ENCODE measurements at places on chromosomes 2 and 18.
A peak's percentile ranks its signal among the peaks of the same experiment; 100 is the strongest.

- DNase-seq: no peak
Measured at GRCh38 chr2:120531863-120532600, 186.1 kb downstream of the INHBB start.

GRCh38 chr2:100944617-100945432, 57.3 kb upstream of the RPL31 start:
- DNase-seq: no peak

DNA sequence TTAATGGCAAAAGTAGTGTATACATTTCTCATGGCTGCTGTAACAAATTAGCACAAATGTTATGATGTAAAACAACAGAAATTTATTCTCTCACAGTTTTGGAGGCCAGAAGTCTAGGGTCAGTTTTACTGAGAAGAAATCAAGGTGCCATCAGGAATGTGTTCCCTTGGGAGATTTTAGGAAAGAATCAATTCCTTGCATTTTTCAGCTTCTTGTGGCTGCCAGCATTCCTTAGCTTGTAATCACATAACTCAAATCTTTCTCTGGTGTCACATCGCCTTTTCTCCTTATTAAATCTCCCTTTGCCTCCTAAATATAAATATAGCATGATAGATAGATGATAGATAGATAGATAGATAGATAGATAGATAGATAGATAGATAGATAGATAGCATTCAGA, 307.0 kb upstream of the REG3G start:
- no peak for DNase-seq

- no peak for DNase-seq
Measured at GRCh38 chr2:144099780-144100377, 420.0 kb downstream of the ZEB2 start.

- DNase-seq: no peak
Measured at GRCh38 chr2:20419007-20419576, 27.8 kb upstream of the RHOB start.

DNA sequence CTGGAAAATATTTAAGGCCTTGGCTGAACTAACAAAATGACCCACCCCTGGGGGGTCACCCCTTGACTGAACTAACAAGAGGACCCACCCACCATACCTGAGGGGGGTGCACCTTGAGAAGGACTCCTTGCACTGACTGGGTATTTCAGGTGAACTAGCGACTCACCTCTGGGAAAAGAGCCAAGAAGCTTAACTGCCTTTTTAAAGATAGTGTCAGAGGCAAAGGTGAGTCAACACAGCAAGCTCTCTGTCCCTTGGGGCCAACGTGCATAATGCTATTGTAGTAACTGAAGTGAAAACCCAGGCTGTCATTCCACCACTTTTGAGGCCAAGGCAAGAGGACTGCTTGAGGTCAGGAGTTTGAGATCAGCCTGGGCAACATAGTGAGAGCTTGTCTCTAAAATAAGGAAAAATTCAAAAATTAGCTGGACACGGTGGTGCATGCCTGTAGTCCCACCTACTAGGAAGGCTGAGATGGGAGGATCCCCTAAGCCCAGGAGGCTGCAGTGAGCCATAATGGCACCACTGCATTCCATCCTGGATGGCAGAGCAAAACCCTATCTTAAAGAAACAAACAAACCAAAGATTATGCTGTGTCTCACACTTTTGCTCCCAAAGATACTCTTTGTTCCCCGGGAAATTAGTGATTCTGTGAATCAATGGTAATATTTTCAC, 36.4 kb upstream of the ZCCHC2 start:
- peak; percentile 25 for DNase-seq

GRCh38 chr2:12935222-12935621, 218.5 kb downstream of the TRIB2 start:
- DNase-seq: no peak
